ENCODE measurements at places on chromosomes 1 and 21.

DNA sequence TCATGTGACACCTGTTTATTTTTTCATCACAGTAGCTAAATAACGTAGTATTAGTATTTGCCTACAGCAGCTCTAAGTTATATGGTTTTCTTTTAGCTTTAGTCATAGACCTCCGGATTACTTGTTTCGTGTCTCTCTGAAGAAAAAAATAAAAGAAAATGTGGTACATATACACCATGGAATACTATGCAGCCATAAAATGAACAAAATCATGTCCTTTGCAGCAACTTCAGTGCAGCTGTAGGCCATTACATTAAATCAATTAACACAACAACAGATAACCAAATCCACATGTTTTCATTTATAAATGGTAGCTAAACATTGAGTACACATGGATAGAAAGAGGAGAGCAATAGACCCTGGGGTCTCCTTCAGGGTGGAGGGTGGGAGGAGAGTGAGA lies 142.7 kb downstream of the MAGI3 start:
- DNase-seq, result no peak

GRCh38 chr1:220879076-220879508 lies at the start of gene HLX:
Gene HLX (plus strand): TSS chr1:220879443. CDS start chr1:220879858, 415 bp downstream.
- peak; percentile 82 for DNase-seq

DNA sequence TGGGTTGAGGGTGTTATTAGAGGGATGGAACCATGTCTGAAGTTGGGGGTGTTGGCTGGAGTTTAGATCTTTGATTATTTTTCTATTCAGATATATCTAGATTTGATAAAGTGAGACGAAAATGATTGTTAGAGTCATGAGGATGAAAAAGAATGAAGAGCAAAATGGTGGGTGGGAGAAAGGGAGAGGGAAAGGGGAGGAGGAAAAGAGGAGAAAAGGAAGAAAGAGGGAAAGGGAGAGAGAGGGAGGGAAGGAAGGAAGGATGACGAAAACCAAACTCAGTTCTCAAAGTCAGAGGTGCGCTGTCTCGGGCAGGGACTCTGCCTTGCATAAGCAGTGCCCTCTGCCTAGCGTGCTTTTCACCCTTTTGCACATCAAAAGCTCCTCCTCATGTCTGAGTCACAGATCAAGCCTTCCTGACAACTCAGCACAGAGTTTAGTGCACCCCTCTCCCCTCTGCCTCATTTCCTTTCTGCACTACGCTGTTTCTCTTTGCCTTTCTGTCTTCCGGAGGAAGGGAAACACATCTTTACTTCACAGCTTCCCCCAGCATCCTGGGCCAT lies 225.8 kb upstream of the PROX1 start:
- DNase-seq, result no peak

GRCh38 chr1:177310326-177310725 lies 139.6 kb downstream of the BRINP2 start:
- DNase-seq, result no peak

- no peak for DNase-seq
Measured at GRCh38 chr21:44539991-44540666, at the start of gene KRTAP10-1. Gene KRTAP10-1 (minus strand): TSS chr21:44540195. CDS start chr21:44540150, 45 bp downstream.

DNA sequence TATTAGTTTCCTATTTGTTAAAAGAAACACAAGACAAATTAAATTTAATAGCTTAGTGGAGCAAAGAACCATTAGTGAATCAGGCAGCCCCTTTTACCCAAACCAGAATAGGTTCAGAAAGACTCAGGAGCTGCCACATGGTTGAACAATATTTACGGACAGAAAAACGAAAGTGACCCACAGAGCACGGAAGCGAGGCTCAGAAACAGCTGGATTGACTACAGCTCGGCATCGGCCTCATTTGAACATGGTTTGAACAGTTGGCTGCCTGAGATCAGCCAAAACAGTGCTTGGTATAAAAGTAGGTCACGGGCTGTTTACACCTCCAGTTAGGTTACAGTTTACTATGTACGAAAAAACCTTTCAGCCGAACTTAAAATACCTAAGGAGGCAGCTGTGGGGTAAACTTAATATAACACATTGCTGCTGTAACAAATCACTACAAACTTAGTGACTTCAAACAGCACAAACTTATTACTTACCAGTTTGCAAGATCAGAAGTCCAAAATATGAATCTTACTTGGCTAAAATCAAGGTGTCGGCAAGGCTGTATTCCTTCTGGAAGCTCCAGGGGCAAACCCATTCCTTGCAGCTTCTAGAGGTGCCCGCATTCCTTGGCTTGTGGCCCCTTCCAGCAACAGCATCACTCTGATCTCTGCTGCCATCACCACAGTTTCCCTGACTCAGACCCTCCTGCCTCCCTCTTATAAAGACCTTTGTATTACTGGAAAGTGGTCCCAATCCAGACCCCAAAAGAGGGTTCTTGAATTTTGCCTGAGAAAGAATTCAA lies 11.8 kb downstream of the PADI4 start:
- DNase-seq, result no peak

GRCh38 chr1:230864441-230864840 lies 3.9 kb downstream of the C1orf198 start:
- no peak for DNase-seq

DNA sequence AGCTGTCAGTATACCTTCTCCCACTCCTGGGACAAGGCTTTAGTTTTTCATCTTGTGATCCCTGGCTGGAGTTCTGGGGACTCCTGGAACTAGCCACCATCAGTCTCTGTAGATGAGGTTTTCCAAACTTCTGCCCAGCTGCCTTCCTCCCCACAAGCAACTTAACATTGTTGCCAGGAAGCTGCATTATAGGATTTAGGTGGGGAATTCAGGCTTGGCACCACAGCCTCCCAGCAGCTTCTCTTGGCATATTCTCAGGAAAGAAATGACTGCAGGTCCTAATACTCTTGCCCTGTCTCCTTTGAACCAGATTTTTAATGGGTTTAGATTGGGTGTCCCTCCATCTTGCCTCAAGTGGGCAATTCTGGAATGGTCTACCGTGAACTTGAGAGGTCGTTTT lies 18.6 kb upstream of the KCNQ4 start:
- no peak for DNase-seq

DNA sequence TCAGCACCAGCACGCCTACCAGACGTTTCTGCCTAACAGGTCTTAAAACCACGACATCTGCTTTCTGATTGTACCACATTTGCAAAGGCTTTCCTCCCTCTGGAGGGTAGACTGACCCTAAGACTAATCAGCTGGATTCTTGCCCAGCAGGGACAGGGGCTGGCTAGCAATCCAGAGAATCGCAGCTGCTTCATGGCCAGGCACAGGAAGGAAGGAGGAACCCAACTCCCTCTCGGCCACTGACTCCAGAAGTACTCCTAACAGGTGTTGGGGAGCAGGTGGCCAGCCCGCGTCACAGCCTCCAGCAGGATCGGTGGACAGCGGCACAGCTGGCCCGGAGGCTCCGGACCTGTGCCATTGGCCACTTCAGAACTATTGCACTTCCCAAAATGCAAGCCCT lies 180.8 kb downstream of the NPHP4 start:
- DNase-seq, result no peak

DNA sequence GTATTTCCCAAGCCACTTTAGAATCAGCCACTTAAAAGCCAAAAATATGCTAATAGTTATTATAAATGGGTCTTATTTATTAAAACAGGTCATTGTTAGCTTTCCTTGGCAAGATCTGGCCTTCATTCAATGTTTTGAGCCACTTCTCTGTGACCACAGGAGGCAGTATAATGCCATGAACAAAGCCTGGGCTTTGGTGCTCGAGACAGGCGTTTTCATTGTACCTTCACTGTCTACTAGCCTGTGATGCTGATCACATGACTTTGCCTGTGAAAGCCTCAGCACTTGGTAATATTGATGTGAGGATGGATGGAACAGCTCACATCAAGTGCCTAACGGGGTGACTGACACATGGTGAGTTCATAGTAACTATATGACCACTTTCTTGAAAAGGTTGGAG lies 217.0 kb downstream of the RWDD3 start:
- no peak for DNase-seq

DNA sequence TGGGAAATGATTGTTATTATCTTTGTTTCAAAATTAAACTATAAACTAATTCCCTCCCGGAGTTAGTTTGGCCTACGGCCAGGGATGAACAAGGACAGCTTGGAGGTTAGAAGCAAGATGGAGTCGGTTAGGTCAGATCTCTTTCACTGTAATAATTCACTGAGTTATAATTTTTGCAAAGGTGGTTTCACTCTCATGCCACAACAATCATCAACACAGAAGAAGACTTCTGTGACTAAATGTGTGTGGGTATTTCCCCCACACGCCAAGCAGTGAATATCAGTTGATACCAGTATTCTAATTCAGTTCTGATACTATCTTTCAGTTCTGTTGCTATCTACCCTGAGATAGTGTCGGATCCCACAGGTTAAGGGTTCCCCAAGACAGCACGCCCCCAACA lies 215.1 kb downstream of the S1PR1 start:
- no peak for DNase-seq

GRCh38 chr1:37540036-37540785 lies 13.9 kb downstream of the SNIP1 start:
- no peak for DNase-seq

DNA sequence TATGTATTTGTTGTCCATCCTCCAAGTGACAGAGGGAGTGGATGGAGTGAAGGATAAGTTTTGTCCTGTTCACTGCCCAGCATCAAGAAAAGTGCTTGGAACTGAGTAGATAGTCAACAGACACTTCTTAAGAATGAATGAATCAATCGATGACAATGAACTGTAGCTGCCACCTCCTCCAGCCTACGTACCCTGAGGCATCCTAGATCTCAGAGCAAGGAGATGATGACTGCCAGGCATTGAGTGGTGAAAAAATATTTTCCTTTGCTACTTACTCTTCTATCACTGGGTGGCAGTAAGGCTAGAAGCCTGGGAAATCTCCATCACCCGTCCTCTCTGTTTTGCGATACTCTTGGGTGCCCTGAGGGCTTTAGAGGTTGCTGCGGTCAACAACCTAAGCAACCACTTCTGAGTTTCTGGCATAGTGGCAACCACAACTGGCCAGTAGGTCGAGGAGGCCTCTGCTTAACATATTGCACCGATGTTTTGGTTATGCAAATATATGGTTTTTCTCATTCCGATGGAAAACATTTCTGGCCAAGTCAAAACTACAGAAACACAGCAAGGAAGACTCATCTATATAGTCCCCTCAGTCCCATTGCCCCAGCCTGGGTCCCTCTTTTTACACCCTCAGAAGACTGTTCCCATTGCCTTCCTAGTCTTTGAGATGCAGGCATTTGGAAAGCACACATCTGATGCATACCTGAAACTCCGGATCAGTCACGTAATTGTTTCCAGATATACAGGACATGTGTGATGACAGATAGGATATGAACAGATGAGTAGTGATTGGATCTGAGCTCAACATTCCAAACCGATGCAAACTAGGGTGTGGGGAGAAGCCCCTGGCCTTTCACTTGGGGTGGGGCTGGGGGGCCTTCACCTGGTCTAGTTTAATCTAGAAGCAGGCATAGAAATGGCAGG lies 136.8 kb downstream of the RUNX1 start:
- DNase-seq, result no peak

GRCh38 chr1:89993541-89993940 lies 1.4 kb upstream of the ZNF326 start:
- DNase-seq, result no peak
